ENCODE measurements at places on chromosomes 2 and 18.

DNA sequence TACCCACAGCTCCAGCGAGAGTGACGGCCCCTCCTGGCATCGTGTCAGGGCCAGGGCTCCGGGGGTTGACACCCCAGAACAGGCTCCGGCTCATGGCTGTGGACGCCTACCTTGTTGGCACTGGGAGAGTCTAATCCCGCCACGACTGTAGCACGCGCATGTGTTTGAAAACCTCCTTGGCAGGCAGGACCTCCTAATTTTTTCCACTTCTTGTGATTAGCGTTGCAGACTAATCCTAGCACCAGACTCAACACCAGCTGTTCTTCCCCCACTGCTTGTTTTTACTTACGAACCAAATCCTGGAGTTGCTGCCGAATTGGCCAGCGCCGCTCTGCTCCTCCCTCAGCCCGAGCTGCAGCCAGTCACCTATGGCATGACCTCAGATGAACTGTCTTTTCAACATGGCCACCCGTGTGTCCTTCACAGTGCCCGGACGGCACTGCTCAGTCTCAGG is 110.7 kb downstream of the KLHL29 start:
- DNase-seq = no peak

DNA sequence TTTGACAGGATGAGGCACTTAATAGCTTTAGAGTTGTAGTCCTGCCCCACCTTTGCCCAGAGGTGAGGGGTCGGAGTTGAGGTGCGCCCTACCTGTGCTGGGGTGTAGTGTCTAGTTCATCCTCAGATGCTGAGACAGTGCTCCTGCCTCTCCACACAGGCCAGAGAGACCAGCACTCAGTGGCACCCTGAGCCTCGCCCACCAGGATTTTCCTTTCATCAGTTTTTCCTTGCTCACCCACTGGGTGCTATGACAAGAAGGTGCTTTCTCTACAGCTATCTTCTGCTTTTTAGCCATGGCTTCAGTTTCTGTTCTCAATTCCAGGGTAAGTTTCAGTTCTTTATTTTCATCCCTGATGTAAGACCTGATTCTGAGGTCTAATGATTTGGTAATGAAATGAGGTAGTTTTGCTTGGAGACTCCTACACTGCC is 16.8 kb upstream of the TMEM131 start:
- no peak for DNase-seq

- no peak for DNase-seq
Measured at GRCh38 chr2:237779521-237779920, 19.1 kb upstream of the RBM44 start.

DNA sequence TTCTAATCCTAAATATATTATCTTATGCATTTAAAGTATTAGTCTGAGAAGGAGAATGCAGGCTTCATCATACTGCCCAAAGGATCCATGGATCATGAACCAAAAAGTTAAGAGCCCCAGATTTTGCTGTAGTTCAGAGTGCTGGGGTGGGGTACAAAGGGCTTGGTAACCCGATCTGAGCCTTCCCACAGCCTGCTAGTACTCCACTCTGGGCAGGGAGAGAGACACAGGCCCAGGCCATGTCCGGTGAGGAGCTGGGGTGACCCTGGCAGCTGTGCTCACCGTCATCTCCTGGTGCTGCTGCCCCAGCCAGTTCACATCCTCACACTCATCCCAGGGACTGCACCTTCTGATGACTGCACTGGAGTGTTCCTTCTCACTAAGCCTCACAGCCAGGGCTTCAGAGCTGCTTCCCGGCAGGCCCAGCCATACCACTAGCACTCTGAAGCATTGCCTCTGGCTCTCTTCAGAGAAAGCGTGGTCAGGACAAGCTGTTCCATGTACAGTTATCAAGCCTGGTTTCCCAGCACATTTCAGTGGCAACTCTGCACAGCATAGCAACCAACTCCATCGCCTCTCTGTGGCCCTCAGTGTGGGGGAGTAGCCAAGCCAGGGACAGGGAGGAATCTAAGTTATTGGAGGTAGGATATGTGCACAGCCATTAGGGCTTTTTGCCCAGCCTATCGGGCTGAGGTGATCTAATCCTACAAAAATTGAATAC is 189.0 kb upstream of the CTAGE1 start:
- no peak for DNase-seq

DNA sequence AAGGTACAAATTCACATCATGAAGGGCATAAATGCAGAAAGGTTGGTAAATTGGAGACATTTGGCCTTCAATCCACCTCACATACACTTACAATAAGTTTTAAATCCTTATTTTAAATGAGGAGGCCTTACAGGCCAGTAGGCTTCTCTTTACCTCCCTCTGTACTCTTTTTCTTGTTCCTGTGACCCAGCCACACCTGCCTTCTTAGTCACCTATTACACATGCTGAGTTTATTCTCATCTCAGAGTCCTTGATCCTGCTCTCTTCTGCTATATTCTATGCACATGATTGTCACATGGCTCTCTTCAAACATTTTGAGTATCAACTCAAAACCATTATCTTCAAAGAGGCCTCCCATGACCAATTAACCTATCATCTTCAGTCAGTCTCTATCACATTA is 491.5 kb downstream of the SATB2 start:
- DNase-seq = no peak

- DNase-seq = no peak
Measured at GRCh38 chr2:236936446-236936940, 149.2 kb upstream of the COPS8 start.
